ENCODE measurements at places on chromosomes 7 and 10. TPM values are rescaled to one million over a fixed set of nuclear protein-coding genes. Genes with fewer than 3 reads are reported as not detected.

The CLDN4 gene
- 2.7 TPM for total RNA-seq

The TMEM140 gene
- total RNA-seq, result 21.2 TPM

The HIPK2 gene
- 20.9 TPM for total RNA-seq

The NEUROG3 gene
- not detected for total RNA-seq

The CRYGN gene
- 1.3 TPM for total RNA-seq

The PDZD7 gene
- 0.45 TPM for total RNA-seq

The SLC13A1 gene
- not detected for total RNA-seq

The FAM25A gene
- total RNA-seq, result not detected

The DCLRE1C gene
- 12.5 TPM for total RNA-seq

The POU6F2 gene
- not detected for total RNA-seq

The GIMAP5 gene
- 48.2 TPM for total RNA-seq

The SPDYE1 gene
- total RNA-seq, result not detected

The MPP7 gene
- 46.6 TPM for total RNA-seq

DNA sequence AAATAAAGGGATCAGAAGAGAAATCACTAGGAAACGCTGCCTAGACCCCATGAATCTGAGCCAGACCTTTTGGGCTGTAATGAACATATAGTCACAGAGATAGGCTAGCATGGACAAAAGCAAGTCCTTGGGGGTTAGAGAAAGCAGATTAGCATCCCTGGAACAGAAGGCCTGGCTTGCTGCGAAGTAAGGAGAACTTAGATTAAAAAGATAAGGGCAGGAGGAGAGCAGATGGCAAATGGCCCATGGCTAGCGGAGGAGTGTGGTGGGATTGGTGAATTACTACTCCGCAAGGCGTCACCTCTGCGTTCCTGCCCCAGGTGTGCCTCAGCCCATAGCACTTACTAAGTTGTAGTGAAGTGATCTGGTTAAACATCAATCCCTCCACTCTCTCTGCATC is 92.3 kb upstream of the ZNF438 start:
- H3K36me3 ChIP-seq, result no peaks in the 10 kb centered on the region
- peaks cover 18% of the 10 kb centered on the region for H3K4me1 ChIP-seq
- H3K4me3 ChIP-seq, result no peak overlapping the region
- DNase-seq, result no peak

DNA sequence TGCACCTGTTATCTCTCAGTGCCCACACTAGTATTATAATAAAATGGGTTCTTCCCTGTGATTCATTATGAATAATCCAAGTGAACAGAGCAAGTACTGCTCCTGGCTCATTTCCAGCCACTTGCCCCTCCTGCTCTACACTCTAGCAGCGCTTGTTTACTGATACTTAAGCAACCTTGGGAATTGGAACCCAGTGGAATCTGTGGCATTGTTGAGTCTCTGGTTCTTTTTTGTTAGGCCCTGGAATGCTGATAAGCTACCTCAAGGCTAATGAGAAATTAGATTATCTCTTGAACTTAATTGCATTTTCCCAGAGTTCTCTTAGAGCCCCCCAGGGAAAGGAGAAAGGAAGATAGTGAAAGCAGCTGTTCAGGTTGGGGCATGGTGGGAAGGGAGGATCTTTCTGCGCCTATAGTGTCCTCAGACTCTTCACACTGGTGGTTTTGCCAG is 34.0 kb downstream of the PRKAR2B start:
- H3K4me3 ChIP-seq, result no peak overlapping the region
- peaks cover 15% of the 10 kb centered on the region for H3K4me1 ChIP-seq
- no peak for DNase-seq
- H3K36me3 ChIP-seq, result no peaks in the 10 kb centered on the region

DNA sequence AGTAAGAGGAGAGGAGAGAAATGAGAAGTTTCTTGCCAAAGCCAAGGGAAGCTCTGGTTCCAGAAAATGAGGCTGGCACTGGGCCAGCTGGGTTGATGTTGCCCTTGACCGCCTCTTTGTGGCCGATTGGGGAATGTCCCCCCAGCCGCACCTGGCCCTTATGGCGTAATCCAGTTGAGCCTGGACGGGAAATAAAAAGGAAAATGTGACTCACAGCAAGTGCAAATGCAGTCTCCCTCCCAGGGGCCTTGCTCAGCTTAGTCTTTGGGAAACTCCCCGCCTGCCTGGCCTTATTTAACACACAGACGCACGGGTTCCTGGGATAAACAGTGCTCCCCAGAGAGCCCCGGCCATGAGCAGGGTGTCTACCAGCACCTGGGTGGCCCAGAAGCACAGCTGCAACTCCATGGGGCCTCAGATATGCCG is 174.8 kb downstream of the KIAA1217 start:
- H3K4me3 ChIP-seq, result no peak overlapping the region
- H3K27me3 ChIP-seq, result no peaks in the 10 kb centered on the region
- DNase-seq, result no peak

- no peak for DNase-seq
- peak overlapping the region; percentile 34 for H3K27ac ChIP-seq
- peaks cover 5% of the 10 kb centered on the region for H3K4me1 ChIP-seq
- no peaks in the 10 kb centered on the region for H3K36me3 ChIP-seq
These were observed 80.7 kb downstream of the ZNF365 start for GRCh38 chr10:62454687-62455397.

- H3K4me3 ChIP-seq, result no peak overlapping the region
- H3K36me3 ChIP-seq, result no peaks in the 10 kb centered on the region
- H3K4me1 ChIP-seq, result no peaks in the 10 kb centered on the region
- DNase-seq, result no peak
These were observed 233.1 kb upstream of the IGFBP3 start for GRCh38 chr7:46153951-46154787.

DNA sequence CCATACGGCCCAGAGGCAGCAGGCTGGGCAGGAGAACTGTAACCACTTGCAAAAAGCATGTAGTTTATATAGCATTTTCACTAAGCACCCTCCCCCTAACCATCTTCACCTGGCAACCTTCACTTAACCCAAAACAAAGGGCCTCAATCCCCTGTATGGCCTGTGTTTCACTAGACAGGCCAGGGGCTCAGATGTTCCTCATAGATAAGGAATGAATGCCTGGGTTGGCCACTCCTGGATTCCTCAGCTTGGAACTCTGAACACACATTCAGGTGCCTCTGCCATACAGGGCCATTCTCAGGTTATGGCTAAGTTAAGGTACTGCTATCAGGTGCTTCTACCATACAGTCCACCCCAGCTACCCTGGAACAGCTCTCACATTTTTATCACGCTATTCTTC is 10.3 kb upstream of the TMEM168 start:
- H3K27me3 ChIP-seq, result no peaks in the 10 kb centered on the region
- H3K4me3 ChIP-seq, result no peak overlapping the region
- DNase-seq, result no peak
- H3K27ac ChIP-seq, result no peak overlapping the region

GRCh38 chr7:996079-996872 is 13.3 kb downstream of the CYP2W1 start:
- H3K36me3 ChIP-seq, result peaks cover 36% of the 10 kb centered on the region
- peaks cover 15% of the 10 kb centered on the region for H3K4me1 ChIP-seq
- no peak overlapping the region for H3K27ac ChIP-seq
- no peak for DNase-seq

DNA sequence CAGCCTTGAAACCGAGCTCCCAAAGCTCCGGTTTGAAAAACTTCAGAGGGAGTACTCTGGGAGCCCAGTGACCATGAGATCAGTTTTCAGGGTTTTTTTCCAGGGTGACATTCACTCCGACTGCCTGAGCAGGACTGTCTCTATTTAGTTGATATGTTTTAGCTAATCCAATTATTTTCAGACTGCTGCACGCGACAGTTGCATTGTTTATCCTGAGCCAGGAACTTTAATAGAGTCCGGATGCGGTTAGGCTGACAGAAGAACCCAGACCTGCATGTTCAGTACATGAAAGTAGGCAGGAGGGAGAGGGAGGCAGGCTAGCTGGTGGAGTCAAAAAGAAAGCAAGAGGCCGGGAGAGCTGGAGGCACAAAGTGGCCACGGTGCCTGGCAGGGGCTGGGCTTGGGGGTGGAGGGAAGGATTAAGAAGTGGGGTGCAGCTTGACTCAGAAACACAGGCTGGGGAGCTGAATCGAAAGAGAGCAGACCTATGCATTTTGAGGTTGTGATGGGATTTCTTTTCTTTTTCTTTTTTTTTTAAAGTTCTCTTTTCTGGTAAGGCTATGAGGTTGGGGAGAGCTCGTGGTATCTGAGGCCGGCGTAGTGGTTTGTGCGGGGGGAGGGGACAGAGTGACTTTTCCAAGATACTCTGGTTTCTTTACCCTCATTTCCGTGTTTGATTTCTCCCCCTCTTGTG is 5.7 kb downstream of the GATA3 start:
- DNase-seq, result no peak
- peaks cover 96% of the 10 kb centered on the region for H3K27me3 ChIP-seq
- H3K27ac ChIP-seq, result no peak overlapping the region
- H3K4me1 ChIP-seq, result peaks cover 17% of the 10 kb centered on the region

DNA sequence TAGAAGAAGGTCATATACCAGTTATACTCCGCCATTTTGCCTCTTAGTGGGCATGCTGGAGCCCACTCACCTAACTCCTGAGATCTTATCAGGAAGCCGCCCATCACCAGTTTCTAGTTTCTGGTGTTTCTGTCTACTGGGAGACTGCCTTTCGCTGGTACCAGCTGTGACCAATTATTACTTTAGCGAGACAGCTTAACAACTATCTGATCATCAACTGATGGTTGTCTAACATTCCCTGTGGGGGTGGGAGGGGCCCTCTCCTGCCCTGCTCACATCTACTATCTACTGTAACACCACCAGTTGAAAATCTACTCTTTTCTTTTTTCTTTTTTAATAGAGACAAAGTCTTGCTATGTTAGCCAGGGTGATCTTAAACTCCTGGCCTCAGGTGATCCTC is 46.2 kb upstream of the C10orf67 start:
- H3K27ac ChIP-seq, result no peak overlapping the region
- H3K4me1 ChIP-seq, result no peaks in the 10 kb centered on the region
- no peak for DNase-seq
- H3K27me3 ChIP-seq, result no peaks in the 10 kb centered on the region
- H3K36me3 ChIP-seq, result no peaks in the 10 kb centered on the region

GRCh38 chr10:132462463-132463332 is 65.7 kb downstream of the PWWP2B start:
- H3K36me3 ChIP-seq, result no peaks in the 10 kb centered on the region
- no peak overlapping the region for H3K4me3 ChIP-seq
- peaks cover 93% of the 10 kb centered on the region for H3K4me1 ChIP-seq

GRCh38 chr7:74092964-74093471 is 9.4 kb downstream of the LIMK1 start:
- H3K27ac ChIP-seq, result peak overlapping the region; percentile 74
- H3K27me3 ChIP-seq, result no peaks in the 10 kb centered on the region
- peaks cover 22% of the 10 kb centered on the region for H3K36me3 ChIP-seq
- H3K4me1 ChIP-seq, result peaks cover 35% of the 10 kb centered on the region
- DNase-seq, result no peak

- H3K4me3 ChIP-seq, result no peak overlapping the region
- peaks cover 3% of the 10 kb centered on the region for H3K4me1 ChIP-seq
- no peak overlapping the region for H3K27ac ChIP-seq
- no peaks in the 10 kb centered on the region for H3K36me3 ChIP-seq
These were observed 19.1 kb downstream of the TRUB1 start for GRCh38 chr10:114957122-114957521.

- no peaks in the 10 kb centered on the region for H3K27me3 ChIP-seq
- no peaks in the 10 kb centered on the region for H3K36me3 ChIP-seq
- peaks cover 55% of the 10 kb centered on the region for H3K4me1 ChIP-seq
These were observed 972 bp upstream of the CXCL12 start for GRCh38 chr10:44385696-44386441.

DNA sequence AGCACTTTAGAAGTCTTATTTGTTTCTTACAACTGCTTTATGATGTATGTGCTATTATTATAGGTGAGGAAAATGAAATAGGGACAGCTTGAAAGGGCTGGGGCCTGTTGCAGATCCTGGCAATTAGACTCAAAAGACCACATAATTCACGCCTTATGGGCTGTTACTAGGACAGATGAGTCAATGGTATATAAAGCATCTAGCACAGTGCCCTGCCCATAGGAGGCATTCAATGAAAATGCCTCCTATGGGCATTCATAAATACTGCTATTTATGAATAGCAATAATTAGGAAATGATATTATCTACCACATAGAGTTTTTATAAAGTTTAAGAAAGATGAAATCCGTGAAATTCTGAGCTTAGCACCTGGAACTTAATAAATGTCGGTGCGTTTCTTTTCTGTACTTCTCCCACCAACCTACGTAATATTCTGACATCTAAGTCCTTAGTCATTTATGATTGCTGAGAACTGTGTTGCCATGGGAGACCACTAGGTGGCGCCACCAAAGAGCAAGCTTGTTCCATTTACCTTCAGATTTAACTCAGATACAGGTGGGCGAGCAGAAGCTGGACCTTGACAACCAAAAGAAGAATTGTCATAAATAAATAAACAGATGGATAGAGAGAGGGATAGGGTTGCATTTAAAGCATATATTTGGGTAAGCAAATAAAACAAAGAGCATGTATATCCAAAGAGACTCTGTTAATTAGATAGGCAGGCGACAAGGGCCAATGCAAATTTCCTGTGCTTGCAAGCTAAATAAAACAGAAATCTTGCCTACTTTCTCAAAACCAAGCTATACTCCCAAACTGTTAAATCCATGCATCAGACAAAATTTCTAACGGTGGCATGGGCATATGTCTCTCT is 699.9 kb downstream of the INHBA start:
- no peak overlapping the region for H3K27ac ChIP-seq
- H3K27me3 ChIP-seq, result no peaks in the 10 kb centered on the region
- H3K36me3 ChIP-seq, result no peaks in the 10 kb centered on the region
- no peaks in the 10 kb centered on the region for H3K4me1 ChIP-seq
- no peak overlapping the region for H3K4me3 ChIP-seq

DNA sequence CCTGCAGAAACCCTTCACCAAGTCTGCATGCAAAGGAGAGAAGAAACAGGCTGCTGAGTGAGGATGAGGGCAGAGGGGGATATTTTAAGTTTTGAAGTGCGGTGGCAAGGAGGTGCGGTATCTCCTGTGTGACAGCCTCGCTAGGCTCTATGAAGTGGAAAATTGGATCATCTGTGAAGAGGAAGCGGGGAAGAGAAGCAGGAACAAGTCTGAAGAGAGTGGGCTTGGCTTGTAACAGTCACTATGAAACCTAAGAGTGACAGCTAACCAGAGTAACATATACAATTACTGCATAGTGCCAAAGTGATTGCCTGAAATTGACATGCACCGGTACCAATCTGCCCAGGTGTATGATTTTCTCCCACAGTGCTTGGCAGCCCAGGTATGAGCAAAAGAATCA is 287.5 kb upstream of the KLF14 start:
- H3K36me3 ChIP-seq, result peaks cover 6% of the 10 kb centered on the region
- H3K27me3 ChIP-seq, result no peaks in the 10 kb centered on the region
- H3K27ac ChIP-seq, result no peak overlapping the region
- no peak overlapping the region for H3K4me3 ChIP-seq
- DNase-seq, result no peak
- H3K4me1 ChIP-seq, result peaks cover 54% of the 10 kb centered on the region

GRCh38 chr7:55193245-55193644 is 171.9 kb upstream of the LANCL2 start:
- H3K36me3 ChIP-seq, result no peaks in the 10 kb centered on the region
- no peaks in the 10 kb centered on the region for H3K27me3 ChIP-seq

- DNase-seq, result no peak
- no peaks in the 10 kb centered on the region for H3K36me3 ChIP-seq
- no peaks in the 10 kb centered on the region for H3K27me3 ChIP-seq
- no peak overlapping the region for H3K27ac ChIP-seq
- H3K4me1 ChIP-seq, result peaks cover 36% of the 10 kb centered on the region
These were observed 23.6 kb downstream of the PIP4K2A start for GRCh38 chr10:22690614-22691431.

Measured in esophagus muscularis mucosa (tissue), 4 donors.